Heart left ventricle (tissue), 16 donors: ENCODE measurements at places on chromosomes 1 and 21. TPM values are rescaled to one million over a fixed set of nuclear protein-coding genes. Genes with fewer than 3 reads are reported as not detected.

FAM72A gene
- 0.65 TPM for total RNA-seq

CASQ2 gene
- 1,156 TPM for total RNA-seq

HSD3B2 gene
- total RNA-seq, result not detected

SMPDL3B gene
- not detected for total RNA-seq

DNA sequence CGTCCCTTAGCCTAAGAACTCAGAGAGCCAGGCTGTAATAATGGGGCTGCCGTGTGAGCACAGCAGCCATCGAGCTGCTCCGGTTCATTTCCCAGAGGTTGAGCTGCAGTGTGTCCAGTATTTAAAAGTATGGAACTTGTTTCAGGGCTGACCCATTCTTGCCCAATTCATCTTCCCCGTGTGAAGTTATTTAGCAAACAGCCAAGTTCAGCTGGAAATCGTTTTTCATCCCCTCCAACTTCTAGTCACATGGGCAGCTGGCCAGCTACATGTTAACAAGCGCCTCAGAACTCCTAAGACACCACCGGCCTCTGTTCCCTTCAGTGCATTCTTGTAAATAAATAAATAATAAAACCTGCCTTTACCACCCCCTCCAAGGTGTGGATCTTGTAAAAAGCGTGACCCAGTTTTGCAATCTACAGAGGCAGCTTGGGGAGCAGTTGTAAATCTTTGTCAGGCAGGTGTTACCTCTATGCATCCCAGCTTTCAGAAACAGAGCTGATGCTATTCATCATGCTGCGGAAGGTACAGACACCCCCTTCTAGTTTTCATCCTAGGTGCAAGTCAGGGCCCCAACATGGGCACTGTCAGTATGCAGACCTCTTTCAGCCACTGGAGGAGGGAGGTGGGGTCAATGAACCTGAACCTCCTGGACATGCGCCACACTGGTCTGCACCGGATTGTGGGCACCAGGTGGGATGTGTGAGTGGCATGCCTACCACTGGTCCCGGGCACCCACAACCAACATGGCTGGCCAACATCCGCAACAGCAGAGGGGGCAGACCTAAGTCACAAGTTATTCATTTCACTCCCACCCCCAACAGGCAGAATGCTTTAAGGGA, 18.7 kb upstream of the KNCN start:
- peaks cover 19% of the 10 kb centered on the region for H3K4me1 ChIP-seq
- no peak for DNase-seq
- H3K27me3 ChIP-seq, result no peaks in the 10 kb centered on the region

GRCh38 chr1:66413136-66413837, 120.7 kb upstream of the SGIP1 start:
- H3K4me1 ChIP-seq, result no peaks in the 10 kb centered on the region
- H3K27ac ChIP-seq, result no peak overlapping the region
- H3K4me3 ChIP-seq, result no peak overlapping the region
- no peak for DNase-seq
- H3K36me3 ChIP-seq, result no peaks in the 10 kb centered on the region
- H3K27me3 ChIP-seq, result no peaks in the 10 kb centered on the region

DNA sequence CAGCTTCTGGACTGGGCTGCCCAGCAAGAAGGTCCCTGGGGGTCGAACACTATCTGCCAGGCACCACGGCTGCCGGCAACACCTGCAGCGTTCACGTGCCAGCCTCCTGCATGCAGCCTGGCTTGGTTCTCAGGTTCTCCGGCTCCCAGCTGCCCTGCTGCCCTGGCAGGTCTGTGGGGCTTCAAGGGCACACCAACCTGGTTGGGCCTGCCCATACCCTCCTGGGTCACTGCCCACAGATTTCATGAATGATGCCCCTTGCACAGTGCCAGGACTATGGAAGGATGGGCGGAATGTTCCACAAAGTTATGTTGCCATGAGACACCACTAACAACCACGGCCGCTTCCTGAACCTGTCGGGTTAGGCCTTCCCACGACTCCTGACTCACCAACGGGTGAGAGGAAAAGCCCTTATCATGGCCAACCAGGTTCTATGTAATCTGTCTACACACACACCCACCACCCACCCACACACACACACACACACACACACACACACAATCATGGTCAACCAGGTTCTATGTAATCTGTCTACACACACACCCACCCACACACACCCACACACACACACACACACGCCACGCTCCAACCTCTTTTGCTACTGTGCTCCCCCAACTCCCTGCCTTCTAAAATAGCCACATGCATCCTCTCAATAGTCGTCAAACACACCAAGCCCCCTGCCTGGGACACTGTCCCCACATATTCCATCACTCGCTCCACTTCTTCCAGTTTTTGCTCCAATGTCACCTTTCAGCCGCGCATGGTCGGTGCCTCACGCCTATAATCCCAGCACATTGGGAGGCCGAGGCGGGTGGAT, 32.2 kb downstream of the HSPG2 start:
- no peak for DNase-seq
- H3K27me3 ChIP-seq, result no peaks in the 10 kb centered on the region
- peak overlapping the region; percentile 98 for H3K27ac ChIP-seq

GRCh38 chr1:87641996-87642395, 313.3 kb downstream of the LMO4 start:
- no peaks in the 10 kb centered on the region for H3K36me3 ChIP-seq
- H3K27me3 ChIP-seq, result no peaks in the 10 kb centered on the region
- no peak for DNase-seq
- no peak overlapping the region for H3K4me3 ChIP-seq

GRCh38 chr1:203274603-203275381, 30.5 kb upstream of the BTG2 start:
- peak overlapping the region; percentile 98 for H3K27ac ChIP-seq
- H3K4me1 ChIP-seq, result peaks cover 54% of the 10 kb centered on the region
- no peaks in the 10 kb centered on the region for H3K36me3 ChIP-seq
- no peaks in the 10 kb centered on the region for H3K27me3 ChIP-seq
- DNase-seq, result no peak

GRCh38 chr1:29542548-29542947, 306.2 kb downstream of the PTPRU start:
- H3K36me3 ChIP-seq, result no peaks in the 10 kb centered on the region
- no peak overlapping the region for H3K4me3 ChIP-seq
- H3K4me1 ChIP-seq, result no peaks in the 10 kb centered on the region
- peak; percentile 17 for DNase-seq
- no peak overlapping the region for H3K27ac ChIP-seq

GRCh38 chr1:150371110-150371509, 7.2 kb downstream of the RPRD2 start:
- no peaks in the 10 kb centered on the region for H3K36me3 ChIP-seq
- peaks cover 69% of the 10 kb centered on the region for H3K4me1 ChIP-seq
- no peak for DNase-seq
- H3K27ac ChIP-seq, result no peak overlapping the region
- H3K4me3 ChIP-seq, result no peak overlapping the region

- H3K27me3 ChIP-seq, result no peaks in the 10 kb centered on the region
- DNase-seq, result peak; percentile 81
- H3K27ac ChIP-seq, result peak overlapping the region; percentile 71
- peaks cover 47% of the 10 kb centered on the region for H3K4me1 ChIP-seq
- no peaks in the 10 kb centered on the region for H3K36me3 ChIP-seq
- peak overlapping the region; percentile 71 for H3K4me3 ChIP-seq
Measured at GRCh38 chr1:2314803-2315673, 76.3 kb downstream of the MORN1 start.

GRCh38 chr1:61131716-61132115, 49.4 kb downstream of the NFIA start:
- H3K4me3 ChIP-seq, result no peak overlapping the region
- H3K4me1 ChIP-seq, result peaks cover 43% of the 10 kb centered on the region
- H3K36me3 ChIP-seq, result no peaks in the 10 kb centered on the region
- H3K27ac ChIP-seq, result peak overlapping the region; percentile 63
- DNase-seq, result no peak

DNA sequence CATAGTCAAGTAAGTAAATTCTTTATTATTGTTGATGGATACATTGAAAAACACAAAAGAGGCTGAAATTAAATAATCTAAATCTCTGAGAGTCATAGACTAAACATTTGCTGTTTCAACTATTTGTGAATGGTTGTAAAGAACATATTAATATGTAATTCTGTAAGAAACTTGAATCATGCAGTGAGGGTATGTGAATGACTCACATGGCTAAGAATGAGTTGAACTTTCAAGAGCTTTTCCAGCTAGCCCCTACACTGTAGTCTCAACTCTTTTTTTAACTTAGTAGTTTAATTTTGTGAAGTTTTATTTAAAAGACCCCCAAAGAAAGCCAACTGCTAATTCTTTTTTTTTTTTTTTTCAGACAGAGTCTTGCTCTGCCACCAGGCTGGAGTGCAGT, 588.1 kb downstream of the DPYD start:
- no peak overlapping the region for H3K27ac ChIP-seq
- H3K4me1 ChIP-seq, result peaks cover 5% of the 10 kb centered on the region
- no peaks in the 10 kb centered on the region for H3K27me3 ChIP-seq
- DNase-seq, result no peak

DNA sequence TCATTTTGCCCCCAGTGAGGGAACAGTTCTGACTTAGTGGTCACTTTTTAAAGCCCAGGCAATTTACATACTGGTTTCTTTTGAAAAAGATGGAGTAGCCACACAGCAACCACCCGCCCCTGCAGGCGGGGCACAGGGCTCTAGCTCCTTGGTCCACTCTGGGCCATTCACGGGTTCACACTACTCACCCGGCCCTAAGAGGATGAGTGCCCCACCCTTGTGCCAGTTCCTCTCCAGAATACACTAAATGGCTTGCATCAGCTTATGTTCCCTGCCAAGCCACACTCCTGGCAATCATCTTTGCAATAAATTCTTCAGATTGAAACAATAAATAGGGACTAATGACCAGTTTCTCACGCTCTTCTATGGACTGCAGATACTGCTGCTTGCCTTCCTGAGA, 15.7 kb upstream of the ATP13A2 start:
- no peak overlapping the region for H3K4me3 ChIP-seq
- no peaks in the 10 kb centered on the region for H3K27me3 ChIP-seq
- H3K36me3 ChIP-seq, result no peaks in the 10 kb centered on the region
- DNase-seq, result no peak

DNA sequence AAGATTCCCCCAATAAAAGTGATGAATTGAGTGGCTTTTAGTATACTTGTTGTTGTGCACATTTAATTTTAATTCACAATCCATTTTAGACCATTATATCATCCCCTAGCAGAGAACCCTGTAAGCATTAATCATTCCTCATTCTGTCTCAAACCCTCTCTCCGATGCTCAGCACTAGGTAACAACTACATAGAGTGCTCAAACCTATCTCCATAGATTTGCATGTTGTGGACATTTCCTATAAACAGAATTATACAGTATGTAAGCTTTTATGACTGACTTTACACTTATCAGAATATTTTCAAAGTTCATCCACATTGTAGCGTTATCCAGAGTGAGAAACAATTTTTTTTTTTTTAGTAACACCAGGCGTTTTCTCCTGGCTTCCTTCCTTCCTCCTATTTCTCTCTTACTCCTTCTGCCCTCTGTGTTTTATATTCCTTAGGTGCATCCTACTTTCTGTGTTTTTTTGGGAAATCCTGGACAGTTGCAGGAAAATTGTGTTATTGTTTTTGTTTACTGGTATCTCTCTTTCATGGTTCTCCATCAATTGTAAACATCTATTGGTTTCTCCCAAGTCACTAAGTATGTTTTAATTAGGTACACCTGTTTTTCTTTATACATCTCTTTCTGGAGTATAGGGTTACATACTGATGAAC, 1528.0 kb upstream of the TPTE start:
- H3K4me1 ChIP-seq, result no peaks in the 10 kb centered on the region
- peaks cover 15% of the 10 kb centered on the region for H3K27me3 ChIP-seq
- H3K27ac ChIP-seq, result no peak overlapping the region
- no peaks in the 10 kb centered on the region for H3K36me3 ChIP-seq

- H3K27ac ChIP-seq, result peak overlapping the region; percentile 99
- peaks cover 17% of the 10 kb centered on the region for H3K36me3 ChIP-seq
- no peaks in the 10 kb centered on the region for H3K27me3 ChIP-seq
- peaks cover 21% of the 10 kb centered on the region for H3K4me1 ChIP-seq
- H3K4me3 ChIP-seq, result peak overlapping the region; percentile 80
Measured at GRCh38 chr21:37072274-37072987, 440 bp downstream of the PIGP start.

DNA sequence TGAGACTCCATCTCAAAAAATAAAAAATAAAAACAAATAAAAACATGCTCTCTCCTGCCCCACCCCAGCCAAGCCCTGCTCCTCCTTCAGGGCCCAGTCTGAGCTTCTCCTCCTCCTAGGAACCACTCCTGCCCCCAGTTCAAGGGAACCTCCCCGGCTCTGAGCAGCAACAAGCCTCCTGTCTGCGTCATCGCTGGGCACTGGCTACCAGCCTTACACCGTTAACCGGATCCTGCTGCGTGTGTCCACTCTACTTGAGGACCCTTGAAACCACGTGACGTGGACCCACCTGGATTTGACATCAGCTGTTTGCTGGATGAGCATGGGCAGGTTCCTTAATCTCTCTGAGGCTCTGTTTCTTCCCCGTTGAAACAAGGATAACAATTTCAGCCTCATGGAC, 1.6 kb upstream of the TAS1R2 start:
- H3K4me3 ChIP-seq, result no peak overlapping the region
- no peaks in the 10 kb centered on the region for H3K36me3 ChIP-seq
- H3K27me3 ChIP-seq, result no peaks in the 10 kb centered on the region

DNA sequence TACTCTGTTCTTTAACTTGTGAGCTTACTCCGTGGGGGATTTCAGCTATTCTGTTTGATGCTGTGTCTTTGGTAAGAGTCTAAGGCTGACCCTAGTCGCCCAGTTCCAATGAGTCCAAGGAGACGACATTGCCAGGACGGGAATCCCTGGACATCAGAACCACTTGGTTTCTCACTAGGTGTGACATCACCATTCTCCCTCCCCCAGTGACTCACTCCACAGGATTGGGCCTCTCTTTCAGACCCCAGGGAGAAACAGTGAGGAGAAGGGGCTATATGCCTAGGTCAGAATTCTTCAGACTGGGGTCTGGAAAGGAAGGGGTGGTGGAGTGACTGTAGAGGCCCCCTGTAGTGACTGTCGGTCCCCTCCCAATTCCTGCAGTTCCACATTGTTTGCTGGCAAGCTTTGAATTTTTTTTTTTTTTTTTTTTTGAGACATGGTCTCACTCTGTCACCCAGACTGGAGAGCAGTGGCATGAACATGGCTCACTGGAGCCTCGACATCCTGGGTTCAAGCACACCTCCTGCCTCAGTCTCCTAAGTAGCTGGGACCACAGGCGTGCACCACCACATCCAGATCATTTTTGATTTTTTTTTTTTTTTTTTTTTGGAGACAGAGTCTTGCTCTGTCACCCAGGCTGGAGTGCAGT, 21.3 kb downstream of the ALPL start:
- no peak overlapping the region for H3K27ac ChIP-seq
- H3K27me3 ChIP-seq, result no peaks in the 10 kb centered on the region
- no peaks in the 10 kb centered on the region for H3K4me1 ChIP-seq
- no peaks in the 10 kb centered on the region for H3K36me3 ChIP-seq
- no peak overlapping the region for H3K4me3 ChIP-seq

- no peaks in the 10 kb centered on the region for H3K27me3 ChIP-seq
- peaks cover 19% of the 10 kb centered on the region for H3K4me1 ChIP-seq
- H3K4me3 ChIP-seq, result no peak overlapping the region
- H3K36me3 ChIP-seq, result no peaks in the 10 kb centered on the region
- no peak for DNase-seq
Measured at GRCh38 chr1:164601399-164602100, 42.6 kb downstream of the PBX1 start.

- H3K4me3 ChIP-seq, result no peak overlapping the region
- no peaks in the 10 kb centered on the region for H3K36me3 ChIP-seq
- no peaks in the 10 kb centered on the region for H3K4me1 ChIP-seq
- no peak overlapping the region for H3K27ac ChIP-seq
Measured at GRCh38 chr21:31443736-31444521, 99.9 kb upstream of the TIAM1 start.
